ENCODE measurements at places on chromosomes 2 and 18.

- DNase-seq: no peak
These were observed 39.5 kb downstream of the MTERF4 start for GRCh38 chr2:241062389-241063092.

DNA sequence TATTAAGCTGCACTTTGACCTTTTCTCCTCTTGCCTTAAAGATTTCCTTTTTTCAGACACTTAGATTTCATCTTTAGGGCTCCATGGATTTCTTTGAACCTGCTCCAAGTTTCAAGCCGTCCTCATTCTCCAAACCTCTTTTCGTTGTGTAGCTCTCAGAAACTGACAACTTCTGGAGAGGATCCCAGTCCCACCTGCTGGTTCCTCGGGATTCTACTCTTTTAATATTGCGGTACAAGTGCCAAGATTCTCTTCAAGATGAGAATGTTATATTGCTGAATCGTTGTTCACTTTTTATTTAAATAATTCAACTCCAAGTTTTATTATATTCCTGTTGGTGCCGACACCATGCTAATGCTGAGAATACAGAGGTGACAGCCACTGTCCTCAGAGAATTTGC is 141.1 kb downstream of the CDH20 start:
- no peak for DNase-seq

GRCh38 chr2:39027421-39027820 is 93.4 kb downstream of the SOS1 start:
- DNase-seq: no peak

DNA sequence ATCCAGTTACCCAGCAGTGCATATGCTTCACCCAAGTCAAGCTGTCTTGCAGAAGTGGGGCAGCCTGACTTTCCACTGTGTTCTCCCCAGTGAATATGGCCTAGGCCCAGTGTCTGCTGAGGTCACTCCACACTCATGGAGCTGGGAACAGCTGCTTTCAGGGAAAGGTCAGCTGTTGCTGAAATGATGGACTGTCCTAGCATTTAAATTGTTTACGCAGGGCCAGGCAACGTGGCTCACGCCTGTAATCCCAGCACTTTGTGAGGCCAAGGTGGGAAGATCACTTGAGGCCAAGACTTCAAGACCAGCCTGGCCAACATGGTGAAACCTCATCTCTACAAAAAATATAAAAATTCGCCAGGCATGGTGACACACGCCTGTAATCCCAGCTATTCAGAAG is 86.5 kb downstream of the LIPG start:
- DNase-seq: no peak

DNA sequence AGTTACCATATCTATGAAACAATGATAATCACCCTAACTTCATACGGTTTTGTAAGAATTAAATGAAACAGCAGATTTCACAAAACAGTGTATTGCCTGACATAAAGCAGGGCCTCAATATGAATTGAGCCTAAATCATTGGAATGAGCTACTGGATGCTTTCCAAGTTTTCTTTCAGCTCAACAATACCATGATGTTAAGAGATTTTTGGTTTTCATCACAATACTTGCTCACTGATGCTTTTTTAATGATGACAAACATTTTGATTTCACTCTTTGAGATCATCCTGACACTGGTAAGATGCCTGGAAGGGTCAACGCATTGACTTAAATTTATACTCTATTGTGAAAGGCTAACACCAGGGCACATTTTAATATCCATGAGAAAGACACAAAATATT is 377.5 kb downstream of the ZNF521 start:
- DNase-seq: no peak

- DNase-seq: no peak
These were observed 321.4 kb upstream of the ETAA1 start for GRCh38 chr2:67075530-67076238.

- no peak for DNase-seq
These were observed 11.3 kb upstream of the CIB4 start for GRCh38 chr2:26652361-26653041.

- DNase-seq: no peak
These were observed 93.1 kb downstream of the PIK3C3 start for GRCh38 chr18:42048158-42048557.

DNA sequence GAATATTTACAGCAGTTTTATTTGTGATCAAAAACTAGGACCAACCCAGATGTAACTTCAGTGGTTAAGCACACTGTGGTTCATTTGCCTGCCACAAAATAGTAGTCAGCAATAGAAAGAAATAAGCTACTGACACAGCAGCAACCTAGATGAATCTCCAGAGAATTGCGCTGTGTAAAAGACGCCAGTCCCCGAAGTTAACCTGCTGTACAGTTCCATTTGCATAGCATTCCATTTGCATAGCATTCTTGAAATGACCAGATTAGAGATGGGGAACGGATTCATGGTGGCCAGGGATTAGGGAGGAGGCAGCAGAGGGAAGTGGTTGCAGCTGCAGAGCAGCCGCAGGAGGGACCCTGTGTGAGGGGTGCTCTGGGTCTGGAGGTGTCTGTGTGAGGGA is 39.3 kb upstream of the NFATC1 start:
- no peak for DNase-seq

DNA sequence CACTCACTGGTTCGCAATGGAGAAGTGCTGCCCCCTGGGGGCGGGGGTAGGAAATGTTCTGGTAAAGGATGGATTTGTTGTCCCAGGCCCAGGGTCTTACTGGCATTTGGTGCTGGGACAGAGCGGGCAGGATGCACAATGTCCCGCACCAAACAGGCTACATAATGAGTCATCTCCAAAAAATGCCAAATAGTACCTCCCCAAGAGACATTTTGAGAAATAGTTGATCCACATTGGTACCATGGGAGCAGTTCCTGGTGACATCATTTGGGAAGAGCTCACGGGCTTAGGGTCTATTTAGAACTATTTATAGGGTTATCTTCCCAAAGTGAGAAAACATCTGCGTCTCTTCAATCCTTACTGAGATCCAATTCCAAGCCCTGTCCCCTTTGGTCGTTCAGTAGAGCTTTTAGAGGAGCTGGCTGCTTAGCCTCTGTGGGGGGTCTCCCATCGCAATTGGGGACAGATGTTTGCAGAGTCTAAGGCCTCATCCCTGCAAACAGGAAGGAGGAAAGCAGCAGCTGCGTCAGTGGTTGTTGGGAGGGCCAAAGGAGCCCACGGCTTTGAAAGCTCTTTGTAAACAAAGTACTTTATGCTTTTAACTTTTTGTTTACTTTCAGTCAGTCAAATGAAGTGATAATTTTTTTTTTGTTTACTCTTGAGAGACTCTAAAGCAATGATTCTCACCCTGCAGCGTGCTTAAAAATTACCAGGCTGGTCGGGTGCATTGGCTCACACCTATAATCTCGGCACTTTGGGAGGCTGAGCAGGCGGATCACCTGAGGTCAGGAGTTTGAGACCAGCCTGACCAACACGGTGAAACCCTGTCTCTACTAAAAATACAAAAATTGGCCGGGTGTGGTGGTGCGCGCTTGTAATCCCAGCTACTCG is 49.3 kb downstream of the GREB1 start:
- DNase-seq: peak; percentile 39

GRCh38 chr2:15642011-15642814 is 50.5 kb downstream of the DDX1 start:
- no peak for DNase-seq

DNA sequence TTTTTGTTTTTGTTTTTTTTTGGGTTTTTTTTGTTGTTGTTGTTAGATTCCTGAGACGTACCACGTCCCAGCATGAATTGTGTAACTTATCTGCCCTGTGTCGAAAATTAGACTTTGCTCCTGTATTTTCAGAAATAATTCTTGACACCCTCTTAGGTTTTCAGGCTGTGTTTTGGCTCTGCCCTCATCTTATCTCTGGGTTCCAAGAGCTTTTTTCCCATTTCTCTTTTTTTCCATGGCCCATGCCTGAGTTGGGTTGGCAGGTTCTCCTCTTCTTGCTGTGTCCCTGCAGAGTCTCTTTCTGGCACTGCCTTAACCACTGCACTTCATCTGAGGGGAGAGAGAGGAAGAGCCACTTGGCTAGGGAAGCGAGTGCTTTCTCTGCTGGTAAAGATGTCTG is 42.4 kb downstream of the CTIF start:
- DNase-seq: no peak

GRCh38 chr2:102421890-102422759 is 835 bp upstream of the IL18RAP start:
- DNase-seq: no peak

DNA sequence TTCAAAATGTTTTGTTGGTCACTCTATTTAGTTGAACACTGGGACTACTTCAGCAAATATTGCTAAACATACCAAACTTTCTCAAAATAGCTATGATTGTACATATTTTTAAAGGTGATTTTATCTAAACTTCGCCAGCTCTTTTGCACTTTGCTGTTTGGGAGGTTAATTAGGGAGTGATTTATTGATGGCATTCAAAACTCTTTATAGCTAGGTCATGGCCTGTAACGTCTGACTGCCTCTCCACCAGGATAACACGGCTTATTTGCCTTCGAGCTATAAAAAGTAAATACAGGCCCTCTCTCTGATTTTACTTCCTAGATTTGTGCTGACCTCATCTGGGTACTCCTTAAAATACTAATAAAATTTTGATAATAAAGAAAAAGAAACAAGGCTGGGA is 931.9 kb downstream of the DCDC2C start:
- no peak for DNase-seq

DNA sequence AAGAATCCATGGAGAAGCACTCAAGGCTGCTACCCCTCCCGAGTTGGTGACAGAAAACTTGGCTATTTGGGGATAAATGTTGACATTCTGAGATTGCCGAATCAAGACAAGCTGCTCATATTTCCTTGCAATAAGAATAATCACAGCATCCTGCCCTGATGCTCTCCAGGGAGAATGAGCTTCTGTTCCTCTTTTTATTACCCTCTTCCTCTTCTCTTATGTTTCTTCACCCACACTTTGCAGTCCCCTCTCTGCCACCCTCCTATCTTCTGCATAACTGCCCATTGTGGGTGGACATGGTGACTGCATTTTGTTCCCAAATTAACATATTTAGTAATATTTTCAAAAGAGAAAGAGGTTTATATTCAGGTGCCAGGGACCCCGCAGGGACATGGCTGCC is 11.9 kb upstream of the MSGN1 start:
- DNase-seq: no peak

DNA sequence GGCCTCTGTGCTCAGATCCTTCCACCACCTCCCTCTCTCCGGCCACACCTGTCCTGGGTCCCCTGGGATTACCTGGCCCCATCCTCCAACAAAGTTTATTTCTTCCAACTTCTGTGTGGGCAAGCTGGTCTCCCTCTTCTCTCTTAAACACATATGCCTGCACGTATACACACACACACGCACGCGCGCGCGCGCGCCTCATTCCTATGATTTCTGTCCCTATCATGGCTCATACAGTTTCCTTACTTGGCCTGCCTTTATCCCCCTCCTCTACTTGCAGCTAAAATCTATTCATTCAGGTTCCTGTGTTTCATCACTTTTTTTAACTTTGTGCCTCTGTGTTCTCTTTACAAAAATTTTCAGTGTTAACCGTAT is 96.4 kb downstream of the LOXHD1 start:
- DNase-seq: no peak

- DNase-seq: no peak
These were observed 149.6 kb upstream of the GALNT5 start for GRCh38 chr2:157107877-157108276.

DNA sequence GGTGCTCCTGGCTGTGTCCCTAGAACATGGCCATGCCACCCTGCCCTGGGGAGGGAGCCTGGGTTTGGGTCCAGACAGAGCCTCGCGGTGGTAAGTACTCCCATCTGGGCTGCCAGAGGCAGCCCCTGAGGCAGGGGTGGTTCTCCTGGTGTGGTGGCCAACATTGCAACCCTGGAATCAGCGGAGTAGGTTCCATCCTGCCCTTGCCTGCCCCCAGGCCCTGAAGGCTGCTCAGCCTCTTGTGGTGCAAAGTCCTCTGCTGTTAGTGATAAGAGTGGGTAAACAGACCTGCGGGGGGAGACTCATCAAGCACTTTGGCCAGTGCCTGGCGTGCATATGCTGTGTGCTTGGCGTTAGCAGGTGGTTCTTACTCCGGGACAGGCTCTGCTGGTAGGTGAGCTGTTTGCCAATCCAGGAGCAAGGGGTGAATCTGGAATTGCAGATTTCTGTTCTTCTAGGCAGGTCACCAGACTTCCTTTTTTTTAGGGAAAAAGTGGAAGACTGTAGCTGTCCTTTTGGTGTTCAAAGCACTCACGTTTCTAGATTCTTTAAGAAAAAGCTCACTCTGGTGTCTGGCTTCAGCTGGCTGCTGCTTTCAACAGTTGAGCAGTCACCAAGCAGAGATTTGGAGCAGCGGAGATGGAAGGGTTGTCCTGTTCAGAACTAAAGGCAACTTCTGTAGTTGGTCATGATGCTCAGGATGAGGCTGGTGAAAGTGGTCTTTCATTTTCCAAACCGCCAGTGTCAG is 3.2 kb downstream of the CNNM3 start:
- DNase-seq: no peak

GRCh38 chr2:25341753-25342371 is at the start of gene DNMT3A:
Gene DNMT3A (minus strand): TSS chr2:25341925. CDS start chr2:25313984, 27,941 bp downstream.
- DNase-seq: peak; percentile 70

DNA sequence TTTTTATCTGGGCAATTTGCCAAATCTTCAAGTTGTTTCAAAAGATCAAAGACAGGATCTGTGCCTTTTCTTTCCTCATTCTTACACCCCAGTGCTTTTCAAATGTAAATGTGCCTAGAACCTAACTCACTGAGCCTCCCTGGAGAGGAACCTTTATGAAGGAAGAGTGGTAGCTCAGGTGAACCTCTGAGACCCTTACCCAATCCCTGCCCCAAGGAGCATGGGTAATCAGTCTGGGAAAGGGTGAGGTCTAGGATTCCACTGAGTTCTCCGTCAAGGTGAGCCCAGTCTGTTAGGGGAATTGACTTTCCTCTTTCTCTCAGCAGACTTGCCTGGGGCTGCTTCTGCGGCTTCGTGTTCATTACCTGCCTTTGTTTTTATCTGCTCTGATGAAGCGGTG is 88.1 kb upstream of the MAP4K4 start:
- no peak for DNase-seq

GRCh38 chr18:7514796-7515440 is 52.2 kb upstream of the PTPRM start:
- no peak for DNase-seq

DNA sequence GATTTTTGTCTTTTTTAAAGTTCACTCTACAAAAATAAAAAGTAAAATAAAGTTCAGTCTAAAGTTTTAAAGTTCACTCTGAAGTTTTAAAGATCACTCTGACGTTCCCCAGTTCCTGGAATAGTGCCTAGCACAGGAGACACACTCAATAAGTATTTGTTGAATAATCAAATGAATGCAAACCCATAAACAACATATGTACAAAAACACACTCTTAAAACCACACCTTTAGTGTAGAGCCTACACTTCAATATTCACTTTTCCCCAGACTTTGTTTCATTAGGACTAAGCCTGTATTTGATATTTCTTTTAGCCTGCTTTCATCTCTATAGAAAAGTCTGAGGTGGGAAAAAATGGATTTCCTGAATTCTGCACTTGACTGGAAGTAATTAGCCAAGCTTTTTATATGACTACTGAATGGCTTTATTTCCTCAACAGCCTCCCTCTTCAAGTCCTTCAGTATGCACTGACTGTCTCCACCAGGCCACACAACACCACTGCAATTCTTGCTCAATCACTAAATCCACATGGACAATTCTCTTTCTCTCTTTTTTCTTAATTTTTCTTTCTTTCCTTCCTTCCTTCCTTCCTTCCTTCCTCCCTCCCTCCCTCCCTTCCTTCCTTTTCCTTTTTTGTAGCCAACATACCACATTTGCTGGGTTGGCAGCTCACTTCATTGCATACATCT is 104.6 kb downstream of the SS18 start:
- DNase-seq: no peak

GRCh38 chr2:13542642-13543041 is 825.9 kb downstream of the TRIB2 start:
- DNase-seq: no peak
